ENCODE measurements at places on chromosomes 6 and 20. TPM values are rescaled to one million over a fixed set of nuclear protein-coding genes. Genes with fewer than 3 reads are reported as not detected.

The HSPA1L gene
- 1.6 TPM for total RNA-seq

The VNN1 gene
- not detected for total RNA-seq

The DEFB124 gene
- total RNA-seq = not detected

The GPR63 gene
- total RNA-seq = 5.9 TPM

GRCh38 chr6:167472148-167472547 is 147.3 kb downstream of the TTLL2 start:
- no peak for DNase-seq
- H3K27ac ChIP-seq = no peak overlapping the region
- peaks cover 11% of the 10 kb centered on the region for H3K4me1 ChIP-seq

DNA sequence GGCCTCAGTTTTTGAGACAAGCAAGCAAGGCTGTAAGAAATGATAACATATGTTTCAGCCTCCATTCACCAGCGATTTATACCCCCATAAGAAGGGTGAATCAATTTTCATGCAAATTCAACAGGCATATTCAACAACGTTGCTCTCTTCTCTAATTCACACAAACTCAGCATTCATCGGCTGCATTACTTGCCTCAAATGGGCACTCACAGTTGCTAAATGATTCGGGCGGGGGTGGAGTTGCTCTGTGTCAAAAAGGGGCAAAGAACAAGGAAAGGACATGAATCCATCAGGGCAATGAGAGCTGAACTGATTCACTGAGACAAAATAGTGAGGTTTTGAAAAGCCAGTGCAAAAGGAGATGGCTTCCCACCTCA is 9.0 kb downstream of the MOXD1 start:
- H3K27me3 ChIP-seq = no peaks in the 10 kb centered on the region
- no peak overlapping the region for H3K4me3 ChIP-seq
- peaks cover 6% of the 10 kb centered on the region for H3K4me1 ChIP-seq

GRCh38 chr6:38262026-38262425 is 377.7 kb downstream of the BTBD9 start:
- H3K4me3 ChIP-seq = no peak overlapping the region
- no peaks in the 10 kb centered on the region for H3K36me3 ChIP-seq
- DNase-seq = no peak
- no peaks in the 10 kb centered on the region for H3K27me3 ChIP-seq
- peak overlapping the region; percentile 69 for H3K27ac ChIP-seq
- peaks cover 11% of the 10 kb centered on the region for H3K4me1 ChIP-seq

- no peak for DNase-seq
- H3K27me3 ChIP-seq = no peaks in the 10 kb centered on the region
- no peaks in the 10 kb centered on the region for H3K4me1 ChIP-seq
- H3K27ac ChIP-seq = no peak overlapping the region
- no peaks in the 10 kb centered on the region for H3K36me3 ChIP-seq
Measured at GRCh38 chr6:72406517-72406916, 215.3 kb upstream of the KCNQ5 start.

Measured in H9 (cell line).